ENCODE measurements at places on chromosomes 2 and 18. TPM values are rescaled to one million over a fixed set of nuclear protein-coding genes. Genes with fewer than 3 reads are reported as not detected.

Gene CGREF1
- total RNA-seq = 0.74 TPM

Gene STARD6
- total RNA-seq = not detected

Gene PROKR1
- not detected for total RNA-seq

Gene G6PC2
- total RNA-seq = not detected

Gene UPP2
- total RNA-seq = not detected

Measured in lower lobe of right lung (tissue), 2 donors.